ENCODE measurements at places on chromosomes 12 and 14. TPM values are rescaled to one million over a fixed set of nuclear protein-coding genes. Genes with fewer than 3 reads are reported as not detected.

DNA sequence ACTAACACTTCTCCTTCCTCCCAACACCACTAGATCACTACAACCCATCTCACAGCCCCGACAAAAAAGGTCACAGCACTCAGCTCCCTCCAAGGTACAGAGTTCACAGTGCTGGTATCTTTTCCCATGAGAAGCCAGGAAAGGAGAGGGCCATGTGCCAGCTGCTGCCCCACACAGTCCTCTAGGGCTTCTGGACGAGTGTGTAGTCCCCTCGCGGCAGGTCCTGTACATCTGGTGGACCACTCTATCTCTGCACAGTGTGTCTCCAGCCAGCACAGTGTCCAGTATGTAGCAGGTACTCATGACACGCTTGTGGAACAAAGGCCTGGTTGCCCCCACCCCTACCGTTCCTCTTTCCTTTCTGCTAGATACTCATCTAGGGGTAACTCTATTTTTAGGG is 134.4 kb upstream of the FOXN3 start:
- DNase-seq: no peak
- no peaks in the 10 kb centered on the region for H3K36me3 ChIP-seq
- no peak overlapping the region for H3K4me3 ChIP-seq

- H3K4me3 ChIP-seq: no peak overlapping the region
- H3K27ac ChIP-seq: no peak overlapping the region
- DNase-seq: no peak
These were observed 56.3 kb downstream of the SLC6A15 start for GRCh38 chr12:84856156-84856900.

GRCh38 chr12:10033783-10034545 is 3.5 kb downstream of the CLEC9A start:
- no peaks in the 10 kb centered on the region for H3K36me3 ChIP-seq
- H3K27me3 ChIP-seq: no peaks in the 10 kb centered on the region
- peak overlapping the region; percentile 99 for H3K27ac ChIP-seq
- H3K4me1 ChIP-seq: peaks cover 31% of the 10 kb centered on the region

The DNAL1 gene
- polyA plus RNA-seq: 2.1 TPM

- no peaks in the 10 kb centered on the region for H3K4me1 ChIP-seq
- no peak overlapping the region for H3K4me3 ChIP-seq
- no peak overlapping the region for H3K27ac ChIP-seq
- H3K36me3 ChIP-seq: no peaks in the 10 kb centered on the region
- no peaks in the 10 kb centered on the region for H3K27me3 ChIP-seq
These were observed 26.3 kb downstream of the TESC start for GRCh38 chr12:117072736-117073490.

DNA sequence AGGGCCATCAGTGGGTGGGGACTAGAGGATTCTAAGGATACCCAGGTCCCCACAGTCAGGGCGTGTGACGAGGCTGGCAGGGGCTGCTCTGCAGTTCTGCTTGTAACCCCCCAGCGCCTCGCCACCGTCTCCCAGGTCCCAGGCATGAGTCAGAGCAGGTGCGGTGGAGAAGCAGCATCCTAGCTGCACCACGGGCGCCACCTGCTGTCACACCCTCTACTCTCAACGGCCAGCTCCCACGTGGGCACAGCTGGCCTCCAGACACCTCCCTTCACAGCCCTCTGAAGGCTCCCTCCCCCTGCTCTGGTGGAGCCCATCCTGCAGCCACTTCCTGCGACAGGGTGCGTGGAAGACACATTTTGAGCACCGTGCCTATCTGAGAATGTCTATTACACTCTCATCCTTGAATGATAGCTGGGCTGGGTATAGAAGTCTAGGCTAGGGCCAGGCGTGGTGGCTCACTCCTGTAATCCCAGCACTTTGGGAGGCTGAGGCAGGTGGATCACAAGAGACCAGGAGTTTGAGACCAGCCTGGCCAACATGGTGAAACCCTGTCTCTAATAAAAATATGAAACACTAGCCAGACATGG is 6.9 kb upstream of the NUDT14 start:
- H3K27me3 ChIP-seq: no peaks in the 10 kb centered on the region
- H3K4me3 ChIP-seq: no peak overlapping the region
- no peak for DNase-seq
- no peak overlapping the region for H3K27ac ChIP-seq

DNA sequence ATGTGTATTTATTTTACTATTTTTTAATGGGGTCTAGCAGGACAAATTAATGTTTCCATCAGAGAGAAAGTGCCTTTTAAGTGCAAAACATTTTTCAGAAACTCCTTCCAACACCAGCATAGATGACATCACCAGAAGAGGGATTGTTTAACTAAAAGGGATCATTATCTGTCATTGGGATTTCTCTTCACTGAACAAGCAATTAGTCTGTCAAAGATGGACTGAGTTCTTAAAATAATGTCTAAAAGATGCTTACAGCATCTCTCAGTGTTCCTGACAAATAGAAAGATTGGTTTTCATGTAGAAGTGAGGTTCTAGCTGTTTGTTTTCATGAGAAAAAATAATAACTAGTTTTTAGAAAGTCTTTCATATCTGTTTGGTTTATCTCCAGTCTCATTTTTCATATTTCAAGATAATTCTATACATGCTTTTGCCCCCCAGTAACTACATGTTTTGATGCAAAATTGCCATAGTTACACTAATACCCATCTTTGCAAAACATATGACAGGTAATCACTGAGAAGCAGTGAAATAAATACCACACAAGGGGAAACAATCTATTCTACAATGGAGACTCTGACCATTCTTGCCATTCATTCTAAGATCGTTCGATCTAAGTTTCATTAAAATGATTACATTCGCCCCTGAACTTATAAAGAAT is 850.3 kb downstream of the GALC start:
- no peaks in the 10 kb centered on the region for H3K4me1 ChIP-seq
- H3K4me3 ChIP-seq: no peak overlapping the region
- H3K36me3 ChIP-seq: no peaks in the 10 kb centered on the region
- H3K27ac ChIP-seq: no peak overlapping the region
- DNase-seq: no peak

- no peaks in the 10 kb centered on the region for H3K27me3 ChIP-seq
- H3K36me3 ChIP-seq: no peaks in the 10 kb centered on the region
- H3K4me3 ChIP-seq: no peak overlapping the region
- H3K4me1 ChIP-seq: no peaks in the 10 kb centered on the region
- DNase-seq: peak; percentile 59
These were observed 240.6 kb downstream of the CPNE8 start for GRCh38 chr12:38664661-38665269.

- H3K4me1 ChIP-seq: peaks cover 19% of the 10 kb centered on the region
- no peak overlapping the region for H3K27ac ChIP-seq
- H3K4me3 ChIP-seq: no peak overlapping the region
- no peaks in the 10 kb centered on the region for H3K27me3 ChIP-seq
- DNase-seq: no peak
These were observed 97.1 kb upstream of the NCOR2 start for GRCh38 chr12:124664395-124665111.

The SERPINA10 gene
- not detected for polyA plus RNA-seq

- no peak overlapping the region for H3K4me3 ChIP-seq
- H3K4me1 ChIP-seq: no peaks in the 10 kb centered on the region
- H3K27me3 ChIP-seq: no peaks in the 10 kb centered on the region
These were observed 795.3 kb downstream of the VRK1 start for GRCh38 chr14:97592341-97592980.

DNA sequence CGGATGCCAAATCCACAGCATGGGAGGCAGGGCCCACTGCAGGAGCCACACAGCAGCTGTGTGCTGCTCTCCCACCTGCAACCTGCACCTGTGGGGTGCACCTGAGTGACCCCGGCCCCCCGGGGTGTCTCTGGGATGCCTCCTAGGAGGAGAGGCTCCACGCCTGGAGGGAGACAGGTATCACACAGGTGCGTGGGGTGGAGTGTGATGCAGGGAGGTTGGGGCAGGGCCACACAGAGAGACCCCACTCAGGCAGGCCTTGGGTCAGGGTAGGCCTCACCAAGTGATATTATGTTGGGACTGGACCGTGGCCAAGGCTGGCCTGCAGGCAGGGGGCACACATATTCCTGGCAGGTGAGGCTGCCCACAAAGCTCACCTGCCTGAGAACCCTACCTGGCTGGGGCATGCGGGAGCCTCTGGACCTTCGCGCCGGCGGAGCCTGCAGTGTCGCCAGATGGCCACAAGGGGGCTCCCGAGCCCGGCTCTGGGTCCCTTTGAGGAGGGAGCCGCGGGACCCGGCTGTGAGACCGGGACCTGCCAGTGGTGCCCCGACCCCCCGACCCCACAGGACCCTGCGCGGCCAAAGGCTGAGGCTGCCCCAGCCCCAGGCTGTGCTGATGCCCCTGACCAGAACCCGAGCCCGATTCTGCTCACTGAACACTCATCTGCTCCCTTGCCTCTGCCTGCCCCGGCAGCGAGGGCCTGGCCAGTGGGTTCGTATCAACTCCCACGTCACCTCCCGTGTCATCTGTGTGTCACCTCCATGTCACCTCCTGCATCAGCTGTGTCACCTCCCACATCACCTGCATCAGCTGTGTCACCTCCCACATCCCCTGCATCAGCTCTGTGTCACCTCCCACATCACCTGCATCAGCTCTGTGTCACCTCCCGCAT is 11.4 kb downstream of the TMEM121 start:
- no peaks in the 10 kb centered on the region for H3K27me3 ChIP-seq
- no peak overlapping the region for H3K27ac ChIP-seq

GRCh38 chr14:69263771-69264170 is 3.8 kb downstream of the GALNT16 start:
- H3K27me3 ChIP-seq: peaks cover 29% of the 10 kb centered on the region
- H3K36me3 ChIP-seq: no peaks in the 10 kb centered on the region
- no peak overlapping the region for H3K4me3 ChIP-seq
- H3K4me1 ChIP-seq: peaks cover 16% of the 10 kb centered on the region
- no peak overlapping the region for H3K27ac ChIP-seq

The NKX2-8 gene
- not detected for polyA plus RNA-seq

GRCh38 chr12:26116829-26117715 is 7.8 kb downstream of the BHLHE41 start:
- H3K36me3 ChIP-seq: no peaks in the 10 kb centered on the region
- H3K27ac ChIP-seq: no peak overlapping the region
- no peak for DNase-seq
- H3K4me3 ChIP-seq: no peak overlapping the region
- H3K27me3 ChIP-seq: no peaks in the 10 kb centered on the region
- peaks cover 16% of the 10 kb centered on the region for H3K4me1 ChIP-seq

DNA sequence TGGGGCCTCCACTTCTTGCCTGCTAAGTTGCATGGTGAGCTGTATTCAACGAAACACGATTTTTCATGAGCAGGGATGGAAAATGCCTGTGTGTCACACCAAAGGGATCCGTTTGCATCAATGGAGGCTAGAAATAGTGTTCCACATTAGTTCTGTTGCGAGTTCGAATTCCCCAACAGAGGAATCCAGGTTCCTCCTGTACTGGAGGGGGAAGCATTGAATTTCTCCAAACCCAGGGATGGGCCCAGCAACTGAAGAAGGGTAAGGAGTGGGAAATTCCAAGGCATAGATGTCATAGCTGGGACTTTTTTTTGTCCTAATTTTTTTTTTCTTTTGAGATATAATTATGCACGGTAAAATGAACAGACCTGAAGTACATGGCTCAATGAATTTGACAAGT is 336.2 kb downstream of the DPF3 start:
- H3K36me3 ChIP-seq: no peaks in the 10 kb centered on the region
- H3K27me3 ChIP-seq: peaks cover 6% of the 10 kb centered on the region
- no peaks in the 10 kb centered on the region for H3K4me1 ChIP-seq
- H3K4me3 ChIP-seq: no peak overlapping the region

The CCDC177 gene
- not detected for polyA plus RNA-seq

DNA sequence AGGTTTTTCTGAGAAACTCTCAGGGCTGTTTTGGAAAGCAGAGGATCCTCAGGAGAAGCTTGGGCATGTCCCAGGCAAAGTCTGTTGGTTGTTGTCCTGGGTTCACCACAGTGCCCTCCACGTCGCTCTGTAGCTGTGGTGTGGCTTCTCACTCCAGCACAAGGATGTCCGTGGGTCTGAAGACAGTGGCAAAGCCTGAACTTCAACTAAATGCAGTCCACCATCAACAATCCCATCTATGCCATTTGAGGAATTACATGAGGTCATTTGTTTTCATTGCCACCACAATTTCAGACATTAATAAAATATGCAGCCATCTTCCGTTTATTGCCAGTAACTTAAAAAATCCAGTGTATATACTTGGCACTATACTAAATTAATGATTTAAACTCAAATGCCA is 272.1 kb downstream of the LRIG3 start:
- no peaks in the 10 kb centered on the region for H3K27me3 ChIP-seq
- no peaks in the 10 kb centered on the region for H3K4me1 ChIP-seq
- H3K27ac ChIP-seq: no peak overlapping the region
- H3K4me3 ChIP-seq: no peak overlapping the region

The SIX6 gene
- not detected for polyA plus RNA-seq

DNA sequence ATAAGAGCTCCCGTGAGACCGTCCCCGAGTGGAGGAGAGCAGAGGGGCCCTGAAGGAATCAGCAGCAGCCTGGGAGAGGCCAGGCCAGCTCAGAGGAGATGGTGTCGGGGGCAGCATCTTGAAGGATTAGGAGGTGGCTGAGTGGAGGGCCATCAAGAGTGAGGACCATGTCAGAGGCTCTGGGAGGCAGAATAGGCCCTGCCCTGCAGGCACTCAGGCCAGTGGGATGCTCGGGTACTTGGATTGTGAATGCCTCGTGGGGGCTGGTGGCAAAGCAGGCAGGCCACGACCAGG is 47.7 kb downstream of the IL31 start:
- H3K4me1 ChIP-seq: peaks cover 6% of the 10 kb centered on the region
- H3K36me3 ChIP-seq: peaks cover 31% of the 10 kb centered on the region
- H3K27me3 ChIP-seq: no peaks in the 10 kb centered on the region
- H3K4me3 ChIP-seq: no peak overlapping the region
- no peak overlapping the region for H3K27ac ChIP-seq

DNA sequence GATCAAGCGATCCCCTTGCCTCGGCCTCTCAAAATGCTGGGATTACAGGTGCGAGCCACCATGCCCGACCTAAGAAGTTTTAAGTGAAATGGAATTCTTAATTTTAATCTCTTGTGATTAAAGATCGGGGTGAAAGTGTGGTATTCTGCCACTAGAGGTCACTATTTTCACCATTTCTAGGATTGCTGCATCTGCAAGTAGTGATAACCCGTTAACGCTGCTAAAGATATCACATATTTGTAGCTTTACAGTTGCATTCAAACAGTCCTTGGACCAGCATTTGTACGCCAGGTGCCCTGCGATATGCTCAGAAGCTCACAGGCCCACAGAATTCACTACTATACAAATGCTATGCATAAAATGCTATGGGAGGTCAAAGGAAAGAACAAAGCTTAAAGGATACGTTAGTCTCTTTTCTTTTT is 19.3 kb downstream of the CCDC62 start:
- no peaks in the 10 kb centered on the region for H3K36me3 ChIP-seq
- peak; percentile 75 for DNase-seq

GRCh38 chr12:48750769-48751356 is 34.4 kb upstream of the CCNT1 start:
- H3K27me3 ChIP-seq: peaks cover 7% of the 10 kb centered on the region
- H3K4me1 ChIP-seq: no peaks in the 10 kb centered on the region
- H3K27ac ChIP-seq: no peak overlapping the region
- H3K36me3 ChIP-seq: no peaks in the 10 kb centered on the region
- no peak overlapping the region for H3K4me3 ChIP-seq
- no peak for DNase-seq

GRCh38 chr12:2451497-2451896 is 343.3 kb upstream of the FKBP4 start:
- no peak for DNase-seq
- H3K36me3 ChIP-seq: no peaks in the 10 kb centered on the region
- H3K4me1 ChIP-seq: no peaks in the 10 kb centered on the region
- no peak overlapping the region for H3K27ac ChIP-seq
- no peaks in the 10 kb centered on the region for H3K27me3 ChIP-seq
